ENCODE measurements at places on chromosomes 7 and 10.
A peak's percentile ranks its signal among the peaks of the same experiment; 100 is the strongest.

- peak; percentile 74 for DNase-seq
These were observed 79.4 kb downstream of the VWC2 start for GRCh38 chr7:49852619-49853462.

DNA sequence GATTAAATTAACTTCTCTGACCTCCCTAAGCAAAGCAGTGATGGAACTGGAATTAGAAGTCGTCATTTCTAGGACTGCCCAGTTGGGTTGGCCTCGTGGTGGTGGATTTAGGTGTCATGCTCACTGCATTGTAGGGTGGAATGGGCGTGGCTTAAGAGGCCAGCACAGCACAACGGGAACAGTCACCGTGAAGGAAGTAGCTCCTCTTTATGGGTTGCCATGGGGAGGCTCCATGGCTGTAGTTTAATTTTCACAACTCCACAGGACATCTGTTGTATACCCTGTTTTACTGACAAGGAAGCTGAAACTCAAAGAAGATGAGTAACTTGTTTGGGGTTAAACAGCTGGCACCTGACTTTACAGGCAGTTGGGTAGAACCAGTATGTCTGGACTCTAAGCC lies 208.3 kb downstream of the CELF2 start:
- no peak for DNase-seq

GRCh38 chr7:3003936-3004335 lies 39.7 kb downstream of the CARD11 start:
- no peak for DNase-seq

- no peak for DNase-seq
These were observed 114.0 kb downstream of the PARP12 start for GRCh38 chr7:139948587-139949335.

- DNase-seq: no peak
These were observed 1.6 kb downstream of the INHBA start for GRCh38 chr7:41701068-41701941.

DNA sequence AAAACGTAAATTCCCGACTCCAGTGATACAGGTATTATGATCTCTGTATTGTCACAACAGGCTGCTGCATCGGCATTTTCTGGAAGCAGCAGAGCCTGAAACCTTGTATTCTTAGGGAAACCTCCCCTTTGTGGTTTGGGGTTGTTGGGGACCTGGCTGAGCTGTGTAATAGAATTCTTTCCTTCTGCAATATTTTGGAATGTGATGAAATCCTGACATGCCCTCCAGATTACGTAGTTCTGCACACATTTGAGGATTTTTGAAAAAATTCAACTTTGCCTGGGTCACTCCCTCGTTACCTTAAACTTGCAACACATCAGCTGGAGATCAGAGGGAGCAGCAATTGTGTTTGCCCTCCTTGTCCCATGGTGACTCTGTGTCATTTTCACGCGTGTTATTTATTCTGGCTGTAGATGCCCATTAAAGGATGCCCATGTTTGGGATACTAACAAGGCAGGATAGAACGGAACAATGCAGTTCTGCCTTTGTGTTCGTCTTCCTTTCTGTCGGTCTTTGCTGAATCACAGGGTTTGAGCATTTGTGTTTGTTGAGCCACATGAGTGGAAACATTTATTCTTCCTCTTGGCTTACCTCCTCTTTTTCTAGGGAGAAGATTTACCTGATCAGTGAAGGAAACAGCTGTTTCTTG lies 181.7 kb downstream of the TCF7L2 start:
- no peak for DNase-seq

DNA sequence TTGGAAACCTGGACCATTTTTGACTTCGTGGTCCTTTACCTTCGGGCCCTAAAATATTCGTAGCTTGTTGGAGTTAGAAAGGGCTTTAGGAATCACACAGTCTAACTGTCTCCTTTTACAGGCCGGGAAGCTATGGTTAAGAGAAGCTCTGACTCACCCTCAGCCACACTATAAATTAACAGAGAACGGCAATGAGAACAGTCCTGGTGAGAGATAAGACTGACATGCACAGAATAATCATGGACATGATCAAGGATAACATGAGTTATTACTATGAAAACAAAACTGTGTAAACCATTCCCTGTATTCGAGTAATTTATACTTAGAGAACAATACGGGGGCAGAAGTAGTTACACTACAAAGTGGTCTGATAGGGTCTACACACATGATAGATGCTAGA lies 162.5 kb upstream of the MALRD1 start:
- no peak for DNase-seq

GRCh38 chr10:17227367-17228090 lies 512 bp upstream of the VIM start:
- DNase-seq: no peak

DNA sequence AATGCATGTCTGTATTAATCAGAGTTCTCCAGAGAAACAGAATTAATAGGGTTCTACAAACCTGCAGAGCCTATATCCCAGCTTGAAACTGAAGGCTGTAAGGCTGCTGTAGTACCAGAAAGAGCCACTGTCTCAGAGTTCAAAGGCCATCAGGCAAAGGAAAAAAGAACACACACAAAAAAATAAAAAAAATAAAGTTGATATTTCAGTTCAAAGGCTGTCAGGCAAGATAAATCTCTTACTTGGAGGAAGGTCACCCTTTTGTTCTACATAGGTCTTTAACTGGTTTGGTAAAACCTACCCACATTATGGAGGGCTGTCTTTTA lies 12.0 kb upstream of the TMEM26 start:
- no peak for DNase-seq

DNA sequence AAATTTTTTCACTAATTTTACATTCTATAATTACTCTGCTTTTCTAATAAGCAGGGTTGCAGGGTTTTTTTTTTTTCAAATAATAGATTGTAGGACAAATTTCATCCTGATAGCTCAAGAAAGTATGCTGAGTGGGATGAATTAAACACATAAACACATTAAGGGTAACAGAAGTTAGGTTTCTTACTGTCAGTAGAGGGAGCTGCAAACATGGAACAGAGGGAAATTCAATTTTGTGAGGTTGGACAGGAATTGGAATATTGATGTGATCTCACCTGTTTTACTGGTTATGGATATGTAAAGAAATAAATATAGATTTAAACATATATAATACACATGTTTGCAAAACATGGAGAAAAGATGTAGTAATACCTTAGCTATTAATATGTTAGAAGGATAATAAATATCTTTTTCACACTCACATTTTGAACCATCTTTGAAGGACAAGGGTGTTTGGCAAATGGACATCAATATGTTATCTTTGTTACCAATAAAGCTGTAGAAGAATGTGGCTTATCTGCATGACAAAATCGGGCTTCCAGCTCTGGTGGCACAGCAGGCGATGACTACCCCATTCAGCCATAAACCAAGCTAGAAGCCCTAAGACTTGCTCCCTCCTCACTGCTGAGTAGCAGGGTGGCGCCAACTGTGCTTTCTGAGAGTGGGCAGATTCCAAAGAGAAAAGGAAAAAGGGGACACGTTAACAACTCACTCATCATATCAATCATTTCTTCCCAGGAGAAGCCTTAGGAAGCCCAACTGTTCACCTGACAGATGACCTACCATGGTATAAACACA lies 1257.4 kb downstream of the GATA3 start:
- DNase-seq: no peak

DNA sequence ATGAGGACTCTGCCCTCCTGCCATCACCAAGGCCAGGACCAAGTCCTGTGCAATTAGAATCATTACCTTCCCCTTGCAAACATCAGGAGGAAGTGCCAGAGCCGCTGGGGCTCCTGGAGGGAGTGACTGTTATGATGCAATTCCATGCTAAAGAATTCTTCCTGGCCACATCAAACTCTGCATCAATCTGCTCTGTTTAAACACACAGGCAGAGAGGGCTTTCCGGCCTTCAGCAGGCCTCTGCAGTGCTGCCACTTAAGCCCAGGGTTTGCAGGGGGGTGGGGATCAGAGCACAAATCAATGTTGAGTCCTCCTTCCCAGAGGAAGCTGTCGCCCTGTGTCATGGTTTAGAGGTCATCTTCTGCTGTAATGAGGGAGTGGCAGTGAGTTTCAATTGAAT lies 58.1 kb downstream of the CTBP2 start:
- DNase-seq: no peak

- no peak for DNase-seq
These were observed 615.0 kb downstream of the SH2D4B start for GRCh38 chr10:81152656-81153055.

DNA sequence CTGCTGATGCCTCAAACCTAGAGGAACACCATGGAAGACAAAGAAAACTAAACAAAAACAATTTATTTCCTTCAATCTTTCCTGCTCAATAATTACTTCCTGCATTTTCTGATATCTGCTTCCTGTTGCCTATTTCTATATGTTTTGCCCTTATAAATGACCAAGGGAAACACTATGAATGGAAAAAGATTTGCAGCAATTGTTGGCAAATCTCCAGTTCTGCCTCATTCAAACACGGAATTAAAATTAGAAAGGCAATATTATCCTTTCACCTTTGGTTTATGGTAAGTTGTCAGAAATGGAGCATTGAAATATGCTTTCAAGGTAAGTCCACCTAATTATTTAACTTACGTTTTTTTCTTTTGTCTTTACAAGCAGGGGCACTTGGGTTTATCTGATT lies 552.2 kb upstream of the ANKRD30A start:
- no peak for DNase-seq

- no peak for DNase-seq
These were observed 48.2 kb upstream of the ODAD2 start for GRCh38 chr10:28047061-28047460.

- DNase-seq: peak; percentile 76
These were observed 679 bp downstream of the LRRC20 start for GRCh38 chr10:70381471-70382421.

DNA sequence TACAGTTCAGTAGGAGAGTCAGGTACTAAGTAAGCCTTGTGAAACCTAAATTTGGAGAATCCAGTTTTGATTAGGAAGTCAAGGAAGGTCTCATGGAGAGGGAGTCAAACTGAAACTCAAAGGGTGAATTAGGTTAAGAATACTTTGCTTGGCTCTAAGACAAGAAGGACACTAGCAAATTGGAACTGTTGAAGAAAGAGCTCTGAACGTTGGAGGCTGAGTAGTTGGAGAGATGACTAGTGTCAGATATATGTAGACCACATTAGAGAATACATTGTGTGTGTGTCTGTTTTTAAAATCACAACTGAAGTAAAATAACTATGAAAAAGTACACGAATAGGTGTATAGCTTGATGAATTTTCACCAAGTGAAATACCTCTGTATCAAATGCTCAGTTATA lies 6.3 kb downstream of the VPS26A start:
- no peak for DNase-seq

DNA sequence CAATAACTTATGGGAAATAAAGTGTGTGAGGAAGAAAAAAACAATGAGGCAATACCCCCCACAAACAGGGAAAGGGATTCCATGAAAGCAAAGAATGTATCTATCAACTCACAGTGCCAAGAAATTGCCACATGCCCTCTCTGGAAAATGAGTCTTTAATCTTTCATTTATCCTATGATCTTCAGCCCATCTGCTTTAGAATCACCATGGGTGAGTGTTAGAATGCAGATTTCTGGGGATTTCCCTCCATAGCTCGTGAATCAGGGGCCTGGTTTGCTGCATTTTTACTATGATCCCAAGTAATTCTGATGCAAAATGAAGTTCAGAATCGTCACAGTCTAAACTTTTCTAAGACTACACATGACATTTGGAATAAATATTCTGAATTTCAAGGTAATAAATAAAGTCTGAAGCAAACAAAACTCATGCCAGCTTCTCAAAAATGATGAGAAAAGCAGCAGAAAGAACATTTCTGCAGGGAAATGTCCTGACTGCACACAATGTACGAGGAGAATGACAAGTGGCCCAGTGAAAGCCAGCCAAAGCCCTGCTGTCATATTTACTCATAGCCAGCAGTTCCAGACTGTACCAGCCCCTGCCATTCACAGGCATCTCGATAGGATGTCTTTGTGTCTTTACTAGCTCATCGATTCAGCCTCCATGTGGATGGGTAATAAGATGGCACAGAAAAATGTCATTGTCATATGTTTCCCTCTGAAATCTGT lies 167.1 kb downstream of the ELMO1 start:
- DNase-seq: peak; percentile 50

GRCh38 chr10:43708262-43708661 lies 59.6 kb upstream of the ZNF32 start:
- DNase-seq: no peak

DNA sequence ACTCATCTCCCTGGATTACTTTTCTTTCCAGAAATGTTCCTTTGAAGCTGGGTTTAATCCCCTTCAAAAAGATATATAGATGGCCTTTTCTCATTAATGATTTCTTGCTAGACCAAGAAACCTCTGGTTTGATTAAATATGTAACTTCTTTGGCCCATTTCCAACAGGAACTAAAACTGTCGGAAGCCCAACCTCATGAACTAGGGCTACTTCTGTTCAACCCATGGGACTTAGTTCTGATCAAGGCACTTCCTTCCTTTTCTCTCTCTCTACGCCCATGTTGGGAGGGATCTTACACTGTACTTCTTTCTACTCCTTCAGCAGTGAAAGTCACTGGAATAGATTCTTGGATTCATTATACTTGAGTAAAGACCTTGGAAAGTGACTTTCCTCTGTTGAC lies 83.6 kb downstream of the TMEM106B start:
- no peak for DNase-seq

DNA sequence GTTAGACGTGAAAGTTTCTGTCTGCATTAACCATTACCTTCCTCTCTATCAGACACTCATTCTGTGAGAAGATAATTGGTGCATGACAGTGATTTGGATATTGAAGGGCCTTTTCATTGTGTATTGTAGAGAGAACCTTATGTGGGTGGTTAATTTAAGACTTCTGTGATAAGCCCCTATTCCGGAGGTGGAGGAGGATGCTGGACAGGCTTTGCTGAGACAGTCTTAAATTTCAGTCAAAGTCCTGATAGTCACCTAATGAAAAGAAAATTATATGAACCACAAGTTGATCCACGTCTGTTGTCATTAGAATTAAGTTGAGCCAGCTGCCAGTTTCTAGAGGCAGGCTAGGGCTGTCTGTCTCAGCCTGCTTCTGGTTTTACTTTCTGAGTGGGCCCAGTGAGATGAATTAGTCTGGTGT lies 62.9 kb downstream of the CELF2 start:
- no peak for DNase-seq

- no peak for DNase-seq
These were observed 102.2 kb downstream of the TAX1BP1 start for GRCh38 chr7:27842094-27842692.

DNA sequence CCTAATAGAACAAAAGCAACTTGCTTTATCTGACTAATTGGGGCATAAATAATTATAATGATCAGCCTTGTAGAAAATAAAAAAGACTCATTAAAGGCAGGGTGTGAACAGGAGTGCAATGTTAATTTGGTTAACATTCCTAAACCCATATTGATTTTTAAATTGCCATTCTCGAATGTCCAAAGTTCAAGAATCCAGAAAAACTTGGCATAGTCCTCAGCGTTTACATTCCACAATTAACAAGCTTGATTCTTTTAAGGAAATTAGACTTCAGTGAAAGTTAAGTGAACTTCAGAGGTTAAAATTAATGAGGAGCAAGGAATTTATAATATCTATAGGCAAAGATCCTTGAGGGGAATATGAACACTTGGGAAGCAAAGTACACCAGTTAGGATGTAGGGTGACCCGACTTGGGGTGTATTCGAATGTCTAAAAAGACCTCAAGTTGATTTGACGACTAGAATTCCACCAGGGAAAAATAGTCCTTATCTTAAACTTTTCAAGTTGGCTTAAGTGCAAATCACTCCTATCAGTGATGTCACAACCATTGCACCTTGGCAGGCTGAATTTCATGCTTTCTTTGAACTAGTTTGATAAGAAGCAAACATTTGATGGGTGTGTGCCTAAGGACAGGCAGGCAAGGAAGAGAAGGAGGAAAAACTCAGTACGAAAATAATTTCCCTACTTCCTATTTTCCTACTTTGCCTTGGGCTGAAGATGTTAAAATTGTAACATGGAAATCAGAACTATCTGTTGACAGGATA lies 830.4 kb upstream of the COBL start:
- no peak for DNase-seq

GRCh38 chr7:2403014-2403717 lies at the start of gene CHST12:
TSS of gene CHST12 (plus strand) at chr7:2403611. CDS start at chr7:2432640, 29,029 bp downstream.
- peak; percentile 99 for DNase-seq

All from cerebellum (tissue), 4 donors.